ENCODE measurements at places on chromosomes 5 and 9.

DNA sequence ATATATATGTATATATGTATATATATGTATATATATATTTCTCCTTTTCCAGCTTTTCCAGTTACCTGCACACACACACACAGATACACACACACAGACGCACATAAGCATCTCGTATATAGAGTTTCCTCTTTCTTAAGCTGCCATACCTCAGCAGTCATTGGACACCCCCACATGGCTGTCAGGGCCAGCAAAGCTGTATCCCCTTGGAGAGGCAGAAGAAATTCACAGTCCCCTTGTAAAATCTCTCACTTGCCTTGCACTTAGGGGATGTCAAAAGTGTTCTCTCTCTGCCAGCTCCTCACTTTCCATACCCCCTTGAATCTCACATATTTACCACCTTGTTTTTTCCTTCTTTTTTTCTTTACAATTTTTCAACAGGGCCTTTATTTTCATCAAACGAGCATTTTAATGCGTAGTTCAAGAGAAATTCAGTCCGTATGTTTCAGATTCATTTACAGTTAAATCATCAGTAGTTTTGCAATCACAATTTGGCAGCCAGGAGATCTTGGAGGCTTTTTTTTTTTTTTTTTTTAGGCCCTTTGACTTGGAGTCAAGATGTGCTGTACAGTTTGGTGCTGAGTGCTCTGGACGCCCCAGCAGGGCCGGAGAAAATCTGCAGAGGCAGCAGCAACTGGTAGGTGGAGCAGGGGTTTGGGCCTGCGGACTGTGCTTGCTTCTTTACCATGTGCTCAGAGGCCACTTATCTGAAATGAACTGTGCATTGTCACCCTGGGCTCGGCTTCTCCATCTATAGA, 244.9 kb upstream of the KLF4 start:
- DNase-seq, result peak; percentile 98

- DNase-seq, result no peak
Observed at GRCh38 chr9:74742191-74742790, 145.4 kb downstream of the TRPM6 start.

DNA sequence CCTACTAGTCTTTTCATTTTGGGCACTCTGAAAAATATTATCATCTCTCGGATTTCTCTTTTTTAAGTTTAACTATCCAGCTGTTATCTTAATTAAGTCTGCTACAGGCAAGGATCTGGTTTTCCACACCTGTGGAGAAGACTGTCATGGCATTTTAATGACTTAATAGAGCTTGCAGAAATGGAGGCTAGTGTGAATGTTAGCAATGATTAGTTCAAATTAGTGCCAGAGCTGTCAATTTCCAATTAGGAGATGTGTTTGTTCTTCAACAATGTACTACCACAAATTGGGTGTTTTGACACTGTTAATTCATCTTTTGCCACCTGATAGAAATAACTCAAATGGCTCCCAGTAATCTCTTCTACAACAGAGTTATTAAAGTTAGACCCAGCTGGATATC, 2023.0 kb upstream of the CDH9 start:
- no peak for DNase-seq

GRCh38 chr5:142118155-142118686, 9.6 kb downstream of the NDFIP1 start:
- no peak for DNase-seq

DNA sequence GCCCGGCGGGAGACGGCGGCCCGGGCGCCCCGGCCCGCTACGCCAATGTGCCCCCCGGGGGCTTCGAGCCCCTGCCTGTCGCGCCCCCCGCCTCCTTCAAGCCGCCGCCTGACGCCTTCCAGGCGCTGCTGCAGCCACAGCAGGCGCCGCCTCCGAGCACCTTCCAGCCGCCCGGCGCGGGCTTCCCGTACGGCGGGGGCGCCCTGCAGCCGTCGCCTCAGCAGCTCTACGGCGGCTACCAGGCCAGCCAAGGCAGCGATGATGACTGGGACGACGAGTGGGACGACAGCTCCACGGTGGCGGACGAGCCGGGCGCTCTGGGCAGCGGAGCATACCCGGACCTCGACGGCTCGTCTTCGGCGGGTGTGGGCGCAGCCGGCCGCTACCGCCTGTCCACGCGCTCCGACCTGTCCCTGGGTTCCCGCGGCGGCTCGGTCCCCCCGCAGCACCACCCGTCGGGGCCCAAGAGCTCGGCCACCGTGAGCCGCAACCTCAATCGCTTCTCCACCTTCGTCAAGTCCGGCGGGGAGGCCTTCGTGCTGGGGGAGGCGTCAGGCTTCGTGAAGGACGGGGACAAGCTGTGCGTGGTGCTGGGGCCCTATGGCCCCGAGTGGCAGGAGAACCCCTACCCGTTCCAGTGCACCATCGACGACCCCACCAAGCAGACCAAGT, 723 bp downstream of the SNX18 start:
- no peak for DNase-seq

- no peak for DNase-seq
Observed at GRCh38 chr9:15484802-15485201, 26.0 kb downstream of the PSIP1 start.

DNA sequence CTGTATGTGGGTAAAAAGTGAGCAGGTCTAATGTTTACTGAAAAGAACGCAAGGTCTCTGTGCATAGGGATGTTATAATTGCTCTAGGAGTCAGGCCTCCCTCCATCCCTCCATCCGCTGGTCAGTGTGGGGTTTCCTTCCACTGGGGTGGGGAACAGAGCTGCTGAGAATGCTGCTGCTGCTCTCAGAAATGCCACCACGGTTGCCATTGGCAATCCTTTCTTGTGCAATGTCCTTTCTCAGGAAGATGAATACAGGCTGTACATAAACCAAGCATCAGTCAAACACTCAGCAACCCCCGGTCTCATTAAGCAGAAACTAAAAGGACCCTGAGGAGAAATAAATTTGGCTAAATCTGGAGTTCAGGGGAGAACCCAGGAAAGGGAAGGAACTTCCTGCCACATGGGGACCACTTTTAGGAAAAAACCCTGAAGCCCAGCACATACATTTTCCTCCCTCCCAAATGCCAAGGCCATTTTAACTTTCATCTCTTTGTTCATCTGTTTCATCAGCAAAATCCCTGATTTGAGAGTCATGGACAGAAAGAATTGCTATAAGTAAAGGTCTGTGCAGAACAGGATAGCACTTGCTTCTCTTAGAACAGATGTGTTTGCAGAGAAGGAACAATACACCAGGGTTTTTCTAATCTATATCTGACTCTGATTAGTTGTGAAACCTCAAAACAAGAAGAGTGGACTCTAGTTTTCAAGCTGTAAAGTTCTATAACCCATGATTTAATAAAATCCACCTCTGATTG, 70.4 kb upstream of the SLC1A3 start:
- DNase-seq, result no peak

DNA sequence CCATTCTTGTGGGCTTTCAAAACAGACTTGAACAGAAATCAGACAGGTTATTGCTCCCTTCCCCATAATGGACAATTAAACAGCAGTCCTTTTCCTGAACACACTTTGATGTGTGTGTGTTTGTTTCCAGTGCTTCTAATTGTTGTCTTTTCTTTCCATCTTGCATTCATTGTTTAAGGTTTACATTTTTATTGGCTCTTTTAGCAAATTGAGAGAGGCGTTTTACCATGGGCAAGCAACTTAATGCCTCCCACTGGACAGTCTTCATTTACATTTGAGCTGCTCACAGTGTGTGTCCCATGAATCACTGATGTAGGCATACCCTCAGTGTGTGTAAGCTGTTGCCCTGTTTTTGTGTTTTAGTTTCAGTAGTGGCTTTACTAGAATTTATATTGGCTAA, 25.0 kb downstream of the WDR36 start:
- DNase-seq, result no peak

Data from fibroblast of mammary gland (primary cell).